ENCODE measurements at places on chromosomes 7 and 10.

GRCh38 chr10:70759781-70760180 is 25.4 kb downstream of the TBATA start:
- no peak for DNase-seq

DNA sequence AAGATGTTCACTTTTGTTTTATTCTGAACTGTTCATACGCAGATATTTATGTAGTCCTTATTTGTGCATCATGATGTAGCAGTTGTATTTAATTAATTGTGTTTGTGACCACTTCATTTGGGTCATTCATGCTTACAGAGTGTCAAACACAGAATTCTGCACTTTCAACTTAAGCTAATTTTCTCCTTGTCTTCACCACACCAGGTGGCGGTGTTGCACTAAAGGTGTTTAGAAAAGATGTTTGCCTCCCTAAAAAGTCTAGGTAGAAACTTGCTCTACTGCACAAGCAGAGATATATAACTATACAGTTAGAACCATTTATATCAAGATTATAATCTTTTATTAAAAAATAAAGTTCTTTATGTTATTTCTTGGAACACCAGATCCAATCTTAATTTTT is 1.3 kb upstream of the TAS2R38 start:
- DNase-seq: no peak

DNA sequence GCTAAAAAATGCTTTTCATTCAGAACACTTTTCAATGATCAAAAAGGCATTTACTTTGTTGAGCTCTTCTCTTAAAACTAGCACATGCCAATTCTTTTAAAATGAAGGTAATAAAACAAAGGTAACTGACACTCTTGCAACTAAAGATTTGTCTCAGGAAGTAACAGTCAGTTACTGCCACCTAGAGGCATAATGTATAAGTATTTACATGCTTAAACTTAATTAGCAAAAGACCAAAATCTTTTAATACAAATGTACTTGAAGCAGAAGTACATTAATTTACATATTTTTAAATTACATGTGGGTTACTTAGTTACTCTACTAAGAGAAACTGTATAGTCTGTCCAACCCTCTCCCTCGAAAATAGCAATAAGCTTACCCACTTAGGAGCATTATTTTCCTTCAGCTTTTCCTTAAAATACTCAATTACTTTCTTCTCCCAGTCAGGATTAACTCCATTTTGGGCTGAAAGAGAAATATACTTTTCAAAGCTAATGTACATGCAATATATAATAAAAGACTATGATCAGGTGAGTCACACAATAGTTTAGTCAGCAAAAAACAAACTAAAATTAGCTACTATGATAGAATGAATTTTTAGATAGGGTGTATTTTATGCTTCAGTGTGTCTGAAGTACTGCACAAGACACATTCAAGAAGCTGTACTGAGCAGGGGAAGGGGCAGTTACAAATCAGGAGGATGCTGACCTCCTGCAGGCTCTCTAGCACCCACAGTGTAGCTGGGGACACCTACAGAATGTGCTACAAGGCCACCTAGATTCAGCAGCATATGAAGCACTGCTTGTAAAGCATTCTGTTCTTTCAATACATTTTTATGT is 13.0 kb downstream of the MCMBP start:
- no peak for DNase-seq

DNA sequence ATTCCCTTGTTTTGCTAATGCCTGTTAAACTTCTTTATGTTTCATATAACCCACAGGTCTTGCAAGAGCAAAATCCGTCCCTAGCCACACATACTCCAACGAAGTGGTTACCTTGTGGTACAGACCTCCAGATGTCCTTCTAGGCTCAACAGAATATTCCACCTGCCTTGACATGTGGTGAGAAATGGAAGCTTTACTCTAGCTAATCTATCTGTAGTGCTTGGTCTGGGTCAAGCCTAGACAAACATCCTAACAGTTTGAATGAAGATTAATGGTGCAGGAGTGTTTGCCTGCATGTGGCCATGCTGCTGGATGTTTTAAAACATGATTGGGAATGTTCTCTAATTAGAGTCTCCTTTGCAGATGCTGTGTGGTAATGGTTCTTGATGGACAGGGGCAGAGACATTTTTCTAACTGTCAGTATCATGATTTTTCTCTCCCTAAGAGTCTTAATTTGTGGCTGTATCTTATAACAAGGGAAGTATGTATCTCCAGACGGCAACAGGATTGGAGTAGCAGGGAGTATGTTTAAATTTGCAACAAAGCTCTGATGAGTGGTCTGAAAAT is 308.5 kb upstream of the FZD1 start:
- DNase-seq: no peak

GRCh38 chr10:44792119-44792775 is 118.9 kb upstream of the TMEM72 start:
- DNase-seq: no peak

- DNase-seq: no peak
These were observed 161.0 kb downstream of the HERPUD2 start for GRCh38 chr7:35533902-35534301.

DNA sequence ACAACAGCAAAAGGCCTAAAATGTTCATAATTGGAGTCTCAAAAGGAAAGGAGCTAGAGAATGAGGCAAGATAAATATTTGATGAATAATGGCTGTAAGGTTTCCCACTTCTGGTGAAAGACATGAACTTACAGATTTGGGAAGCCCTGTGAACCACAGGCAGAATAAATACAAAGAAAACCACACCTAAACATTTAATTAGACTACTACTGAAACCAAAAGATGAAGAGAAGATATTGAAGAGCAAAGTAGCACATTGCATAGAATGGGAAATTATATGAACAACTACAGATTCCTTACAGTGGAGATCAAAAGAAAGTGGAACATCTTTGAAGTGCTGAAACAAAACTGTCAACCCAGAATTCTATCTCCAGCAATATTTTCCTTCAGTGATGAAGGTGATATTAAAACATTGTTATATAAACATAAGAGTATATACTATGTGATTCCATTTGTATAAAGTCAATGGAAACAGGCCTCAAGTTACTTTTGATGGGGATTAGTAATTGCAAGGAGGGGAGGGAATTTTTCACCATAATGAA is 191.3 kb upstream of the KAT6B start:
- DNase-seq: no peak

- no peak for DNase-seq
These were observed 126.0 kb downstream of the NRBF2 start for GRCh38 chr10:63258920-63259678.

GRCh38 chr7:76316984-76317781 is 14.7 kb downstream of the HSPB1 start:
- no peak for DNase-seq

GRCh38 chr10:60031664-60032063 is 125.3 kb upstream of the CCDC6 start:
- no peak for DNase-seq

- DNase-seq: no peak
These were observed 24.7 kb downstream of the VWC2 start for GRCh38 chr7:49797987-49798660.

DNA sequence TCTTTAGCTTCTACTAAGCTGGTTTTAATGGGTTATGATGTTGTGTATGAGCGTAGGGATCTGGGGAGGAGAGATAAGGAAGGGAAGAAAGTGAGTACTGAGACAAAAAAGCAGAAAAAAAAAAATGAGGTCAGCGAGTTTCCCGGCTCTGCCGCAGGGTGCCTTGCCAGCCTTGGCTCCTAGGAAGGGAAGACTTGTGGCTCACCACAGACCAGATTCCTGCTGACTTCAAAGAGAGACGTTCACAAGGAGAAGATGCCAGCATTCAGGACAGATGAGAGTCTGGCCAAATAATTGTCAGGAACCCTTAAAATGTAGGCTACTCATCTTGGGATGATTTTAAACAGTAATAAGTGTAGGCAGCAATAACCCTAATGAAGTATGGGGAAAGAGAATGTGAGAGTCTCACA is 11.4 kb upstream of the FAS start:
- no peak for DNase-seq

DNA sequence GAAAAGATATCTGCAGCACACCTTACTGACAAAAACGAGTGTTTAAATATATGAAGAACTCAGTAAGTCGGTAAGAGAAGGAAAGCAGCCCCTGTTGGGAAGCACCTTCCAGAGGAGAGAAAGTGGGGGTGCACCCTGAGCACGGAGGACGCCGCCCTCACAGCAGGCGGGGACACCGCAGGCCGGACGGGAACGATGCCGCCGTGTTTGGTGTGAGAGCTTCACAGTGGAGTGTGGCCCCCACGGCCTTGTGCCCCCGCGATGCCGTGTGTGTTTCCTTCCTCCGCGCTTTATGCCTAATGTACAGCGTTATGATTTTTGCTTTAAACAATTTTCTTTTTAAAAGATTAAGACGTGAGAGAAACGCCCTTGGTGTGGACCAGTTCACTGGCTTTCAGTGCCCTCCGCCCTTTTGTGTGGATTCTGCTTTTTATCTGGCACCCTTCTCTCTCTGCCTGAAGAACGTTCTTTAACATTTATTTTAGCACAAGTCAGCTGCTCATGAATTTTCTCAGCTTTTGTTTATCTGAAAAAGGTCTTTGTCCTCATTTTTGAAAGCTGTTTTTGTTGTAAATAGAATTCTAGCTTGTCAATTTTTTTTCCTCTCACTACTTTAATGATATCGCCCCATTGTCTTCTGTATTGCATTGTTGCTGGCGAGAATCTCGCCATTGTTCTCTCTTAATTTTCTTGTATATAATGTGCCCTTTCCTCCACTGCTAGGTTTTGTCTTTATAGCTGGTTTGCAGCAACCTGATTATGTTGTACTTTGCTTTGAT is 110.7 kb downstream of the INPP5A start:
- no peak for DNase-seq

DNA sequence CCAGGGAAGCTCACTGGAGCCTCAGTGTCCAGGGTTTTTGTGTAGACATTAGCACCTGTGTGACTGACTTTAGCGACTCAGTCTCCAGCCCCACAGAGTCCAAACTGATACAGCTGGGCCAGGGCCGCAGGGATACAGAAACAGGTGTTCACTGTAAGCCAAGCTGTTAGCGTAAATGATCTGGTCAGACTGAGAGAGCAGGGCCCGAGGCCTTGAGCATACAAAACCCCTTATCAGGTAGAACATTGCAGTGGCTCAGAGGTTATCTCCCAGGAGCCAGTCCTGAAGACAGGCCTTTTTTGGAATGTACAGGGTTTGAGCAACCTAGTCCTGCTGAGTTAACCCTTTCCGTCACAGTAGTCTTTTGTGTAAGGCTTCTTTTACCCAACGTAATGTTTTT is 25.0 kb downstream of the LHPP start:
- no peak for DNase-seq

GRCh38 chr7:33748793-33749192 is 156.5 kb upstream of the BMPER start:
- no peak for DNase-seq

DNA sequence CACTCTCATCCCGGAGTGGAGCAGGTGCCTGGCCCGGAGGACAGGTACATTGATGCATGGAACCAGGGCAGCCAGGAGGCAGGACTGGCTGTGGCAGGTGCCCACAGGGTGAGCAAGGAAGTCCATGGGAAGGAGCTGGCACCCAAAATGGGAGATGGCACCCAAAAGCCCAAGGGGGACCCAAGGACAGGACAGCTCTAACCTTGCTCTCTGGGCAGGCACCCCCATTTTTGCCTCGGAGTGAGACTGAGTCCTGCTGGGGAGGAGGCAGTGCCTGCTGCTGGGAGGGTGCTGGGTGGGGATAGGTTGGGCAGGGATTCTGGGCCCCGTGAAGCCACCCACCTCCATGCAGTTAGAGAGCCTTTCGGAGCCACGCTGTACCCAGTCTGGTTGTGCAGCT is 234.5 kb downstream of the TCERG1L start:
- no peak for DNase-seq

DNA sequence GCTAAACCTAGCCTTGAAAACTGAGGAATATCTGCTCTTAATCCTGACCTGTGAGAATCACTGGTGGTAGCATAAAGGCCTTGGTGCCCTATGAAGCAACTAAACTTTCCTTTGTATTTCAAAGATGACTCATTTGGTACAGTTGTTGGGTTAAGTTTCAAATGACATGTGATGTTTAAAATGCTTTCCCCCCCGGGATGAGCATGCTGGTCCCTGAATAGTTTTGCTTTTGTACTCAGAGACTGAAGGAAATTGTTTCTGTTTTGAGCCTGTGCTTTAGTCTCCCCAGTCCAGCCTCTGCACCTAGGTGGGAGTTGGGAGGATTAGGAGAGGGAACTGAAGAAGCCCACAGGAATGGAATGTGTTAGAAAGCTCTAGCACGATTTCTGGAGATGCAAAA is 258.9 kb upstream of the NPY start:
- no peak for DNase-seq

- DNase-seq: no peak
These were observed 509.4 kb upstream of the ADARB2 start for GRCh38 chr10:2246747-2247146.

DNA sequence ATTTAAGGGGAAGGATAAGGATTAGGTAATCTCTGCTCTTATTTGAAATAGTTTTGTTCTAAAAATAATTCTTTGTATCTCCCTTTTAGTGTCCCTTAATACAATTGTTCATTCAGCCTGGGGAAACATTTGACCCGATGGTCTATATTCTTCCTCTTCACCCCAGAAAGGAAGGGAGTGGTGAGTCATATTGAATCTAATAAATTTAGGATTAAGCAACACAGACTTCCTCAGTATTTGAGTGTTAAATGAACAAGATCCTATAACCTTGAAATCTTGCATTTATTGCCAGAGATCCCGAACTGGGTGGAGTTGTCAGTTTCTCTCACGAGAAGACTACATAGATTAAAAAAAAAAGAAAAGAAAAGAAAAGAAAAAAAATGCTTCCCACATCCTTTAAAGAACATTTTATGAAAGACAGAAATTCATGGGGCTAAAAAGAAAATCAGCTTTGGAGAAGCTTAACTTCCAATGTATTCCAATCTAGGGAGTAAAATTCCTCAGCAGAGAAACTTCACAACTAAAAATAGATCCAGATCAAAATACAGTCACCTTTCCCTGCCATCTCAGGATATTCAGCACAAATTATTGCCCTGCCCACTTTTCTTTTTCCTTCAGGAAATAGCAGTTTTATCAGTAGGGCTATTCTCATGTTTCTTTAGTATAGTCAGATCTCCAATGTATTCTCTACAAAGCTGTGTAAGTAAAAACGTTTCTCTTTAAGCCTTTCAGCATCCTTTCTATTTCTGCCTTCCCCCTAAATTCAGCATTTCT is 82.2 kb downstream of the SEMA3D start:
- DNase-seq: no peak

DNA sequence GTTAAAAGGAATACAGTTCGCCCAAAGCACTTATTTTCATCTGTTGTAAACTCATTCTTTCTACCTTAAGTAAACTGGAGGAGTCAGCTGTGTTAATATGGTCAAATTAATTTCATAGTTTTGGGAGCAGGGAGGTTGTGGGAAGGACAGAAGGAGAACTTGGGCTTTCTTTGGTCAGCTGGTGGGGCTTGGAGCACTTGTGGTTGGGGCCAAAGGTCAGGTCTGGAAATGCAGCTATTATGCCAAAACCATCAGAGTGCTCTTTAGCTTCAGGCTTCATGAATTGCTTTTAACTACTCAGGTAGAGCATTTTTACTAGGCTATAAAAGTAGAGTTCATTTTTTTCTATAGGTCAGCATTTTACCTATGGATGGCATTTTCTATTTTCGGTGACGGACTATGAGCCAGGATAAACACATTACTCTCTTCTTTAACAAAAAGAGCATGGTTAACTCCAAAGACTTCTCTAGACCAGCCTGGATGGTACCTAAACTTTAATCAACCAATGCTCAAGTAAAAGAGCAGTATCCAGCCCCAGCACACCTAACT is 30.0 kb downstream of the STEAP4 start:
- DNase-seq: no peak
